Psoas muscle (tissue), 8 donors: ENCODE measurements at places on chromosomes 2 and 18. TPM values are rescaled to one million over a fixed set of nuclear protein-coding genes. Genes with fewer than 3 reads are reported as not detected.

IL1RN gene
- 0.53 TPM for polyA plus RNA-seq

LRRFIP1 gene
- polyA plus RNA-seq: 50.4 TPM

AOX1 gene
- polyA plus RNA-seq: 12.4 TPM

- no peak for DNase-seq
These were observed 35.3 kb downstream of the CPS1 start for GRCh38 chr2:210591663-210592062.

GRCh38 chr2:60979231-60979630 lies 38.3 kb upstream of the PEX13 start:
- no peak for DNase-seq

GRCh38 chr2:168314236-168314635 lies 66.8 kb upstream of the STK39 start:
- DNase-seq: no peak

DNA sequence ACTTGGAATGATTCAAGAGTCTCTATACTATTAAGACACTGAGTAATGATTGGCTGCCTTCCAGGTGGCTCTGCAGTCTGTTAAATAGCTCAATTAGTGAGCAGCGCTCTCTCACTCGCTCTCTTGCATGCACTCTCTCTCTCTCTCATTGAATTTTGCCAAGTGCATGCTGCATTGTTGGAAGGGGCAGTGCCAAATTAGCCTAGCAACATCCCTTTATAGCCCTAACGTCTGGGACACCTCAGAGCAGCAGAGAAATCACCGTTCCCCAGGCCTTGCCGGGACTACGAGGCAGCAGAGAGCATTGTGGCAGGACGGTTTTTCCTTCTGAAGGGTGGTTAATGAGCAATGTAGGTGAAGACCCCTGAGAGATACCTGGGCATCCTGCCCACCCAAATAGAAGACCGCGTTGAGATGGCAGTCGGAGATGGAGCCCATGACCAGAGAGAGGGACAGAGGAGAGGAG lies 447.6 kb upstream of the POU3F3 start:
- no peak for DNase-seq

DNA sequence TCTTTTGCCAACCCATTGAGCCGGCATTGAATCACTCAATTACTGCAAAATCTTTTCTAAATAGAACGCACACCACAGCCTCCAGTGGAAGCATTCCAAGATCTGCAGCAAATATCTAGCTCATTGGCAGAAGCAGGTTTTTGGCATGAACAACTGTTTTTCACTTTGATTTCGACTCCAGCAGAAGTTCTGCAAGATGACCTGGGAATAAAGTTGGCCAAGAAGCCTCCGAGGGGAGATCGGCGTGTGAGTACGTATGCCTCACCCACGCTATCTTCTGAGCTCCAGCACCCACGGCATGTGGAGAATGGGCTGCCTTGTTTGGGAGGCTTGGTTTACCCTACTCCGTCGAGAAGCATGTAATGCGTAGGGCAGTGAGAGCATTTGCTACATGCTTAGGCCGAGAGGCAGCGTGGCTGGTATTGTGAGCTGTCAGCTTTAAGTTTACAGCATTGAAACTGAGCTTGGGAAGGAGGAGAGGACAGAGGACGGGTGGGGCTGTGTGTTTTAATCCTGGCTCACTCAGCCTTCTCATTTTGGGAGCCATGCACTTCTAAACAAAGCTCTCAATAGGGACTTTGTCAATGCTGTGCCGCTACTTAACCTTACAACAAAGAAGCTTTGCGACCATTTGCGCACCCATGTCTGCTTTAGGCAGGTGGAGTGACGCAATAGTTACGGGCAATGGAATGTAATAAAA lies 10.5 kb downstream of the PCARE start:
- peak; percentile 25 for DNase-seq
